ENCODE measurements at places on chromosomes 3 and 15.
A peak's percentile ranks its signal among the peaks of the same experiment; 100 is the strongest.

DNA sequence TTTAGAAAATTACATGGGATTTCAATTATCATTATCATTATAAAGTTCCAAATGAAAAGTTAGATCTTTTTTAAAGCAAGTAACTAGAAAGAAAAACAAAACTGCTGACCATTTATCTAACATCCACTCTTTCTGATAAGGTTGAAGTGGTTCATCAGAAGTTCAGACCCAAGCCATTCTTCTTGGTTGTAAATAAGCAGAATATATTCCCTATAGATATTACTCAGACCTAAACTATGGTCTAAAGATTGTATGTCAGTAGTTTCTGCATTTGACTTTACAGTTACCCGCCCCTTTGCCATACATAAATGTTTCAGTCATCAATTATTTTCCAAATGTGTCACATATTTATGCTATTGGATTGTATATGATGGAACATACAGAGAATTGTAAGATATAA, 136.7 kb downstream of the PLOD2 start:
- DNase-seq = no peak

DNA sequence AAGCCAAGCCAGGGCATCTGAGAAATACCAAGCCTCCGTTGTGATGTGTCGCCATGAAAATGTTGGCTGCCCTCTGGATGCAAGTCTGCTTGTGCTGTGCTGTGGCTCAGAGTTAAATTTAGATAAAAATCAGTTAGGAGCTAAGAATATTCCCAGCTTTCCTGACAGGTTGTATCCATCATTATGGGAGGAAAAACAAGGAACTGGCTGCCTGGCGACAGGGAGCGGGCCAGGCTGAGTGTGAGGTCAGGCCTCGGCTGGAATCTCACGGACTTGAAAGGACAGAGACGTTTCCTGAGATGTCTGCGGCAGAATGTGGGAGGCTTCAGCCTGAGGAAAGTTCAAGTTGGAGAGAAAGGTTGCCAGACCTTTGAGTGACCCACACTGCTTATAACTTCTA, 213.8 kb downstream of the THSD4 start:
- DNase-seq = no peak

GRCh38 chr3:25610167-25610566, 54.5 kb downstream of the TOP2B start:
- no peak for DNase-seq

DNA sequence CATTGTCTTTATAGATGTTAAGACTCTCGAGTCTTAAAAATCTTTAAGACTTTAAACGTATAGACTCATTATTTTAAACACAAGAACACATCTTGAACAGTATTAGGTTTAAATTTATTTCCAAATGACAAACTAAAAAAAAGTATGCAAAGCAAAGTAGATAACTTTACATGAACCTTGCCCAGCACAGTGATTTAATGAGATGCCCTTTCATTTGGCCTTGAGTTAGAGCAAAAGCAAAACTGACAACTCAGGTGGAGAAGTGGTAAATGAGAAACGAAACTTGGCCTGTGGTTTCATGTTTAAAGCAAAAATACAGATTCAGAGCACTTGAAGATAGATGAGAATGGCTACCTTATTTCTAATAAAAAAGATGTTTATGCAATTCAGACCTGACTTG, 8.6 kb downstream of the GPR15 start:
- DNase-seq = no peak

DNA sequence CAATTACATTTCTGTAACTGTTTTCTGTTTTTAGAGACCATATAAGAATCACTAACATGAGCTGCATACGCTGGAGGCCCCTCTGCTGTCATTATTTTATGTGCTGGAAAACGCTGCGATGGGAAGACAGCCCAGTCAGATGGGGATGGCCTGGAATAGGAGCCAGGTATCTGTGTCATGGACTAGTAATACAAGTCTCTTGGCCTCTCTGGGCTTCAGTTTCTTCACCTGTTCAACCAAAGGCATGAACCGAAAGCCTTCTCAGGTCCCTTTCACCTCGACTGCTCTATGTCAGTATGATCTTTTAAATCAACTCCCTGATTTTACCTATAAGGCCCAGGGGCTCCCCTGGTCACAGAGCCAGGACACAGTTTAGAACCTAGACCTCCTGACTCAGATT, 14.6 kb upstream of the RFTN1 start:
- DNase-seq = no peak

GRCh38 chr3:42661593-42662022, 8.1 kb downstream of the ZBTB47 start:
- DNase-seq = no peak

- DNase-seq = peak; percentile 64
These were observed 37.9 kb upstream of the SLC2A2 start for GRCh38 chr3:171064461-171064860.

DNA sequence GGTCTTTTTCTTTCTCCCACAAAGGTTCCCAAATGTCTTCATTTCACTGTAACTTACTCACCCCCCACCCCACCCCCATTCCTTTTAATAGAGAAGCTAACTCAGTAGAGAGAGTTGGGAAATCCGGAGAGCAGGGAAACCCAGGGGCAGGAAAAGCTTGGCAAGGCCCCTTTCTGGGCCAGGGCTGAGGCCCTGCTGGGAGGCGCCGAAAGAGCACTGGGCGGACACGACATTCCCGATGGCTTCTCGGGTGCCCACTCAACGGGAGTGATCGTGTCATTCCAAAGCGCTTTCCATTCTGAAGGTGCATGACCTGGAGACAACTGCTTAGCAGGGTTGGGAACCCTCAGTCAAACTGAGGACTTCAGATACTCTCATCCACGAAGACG, 1.6 kb upstream of the DALRD3 start:
- no peak for DNase-seq

- no peak for DNase-seq
These were observed 2.3 kb downstream of the NSUN3 start for GRCh38 chr3:94065122-94065521.

GRCh38 chr3:151635905-151636304, 97.8 kb upstream of the AADACL2 start:
- no peak for DNase-seq

DNA sequence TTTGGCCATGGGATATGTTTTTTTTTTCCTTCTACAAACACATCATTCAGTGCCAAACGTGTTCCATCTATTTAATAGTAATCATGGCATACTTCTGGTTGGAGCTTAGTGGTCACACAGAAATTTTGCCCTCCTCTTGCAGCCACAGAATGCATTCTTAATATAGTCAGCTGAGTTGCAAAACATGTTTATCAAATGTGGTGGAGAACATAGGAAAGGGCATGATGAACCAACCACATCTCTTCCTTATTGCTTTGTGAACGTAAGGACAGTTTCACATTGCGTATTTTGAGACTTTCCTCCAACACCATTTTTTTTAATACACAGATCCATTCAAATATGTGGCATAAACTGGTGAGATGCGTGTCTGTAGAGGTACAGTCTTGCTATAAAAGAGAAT, 106.8 kb downstream of the BBX start:
- no peak for DNase-seq

DNA sequence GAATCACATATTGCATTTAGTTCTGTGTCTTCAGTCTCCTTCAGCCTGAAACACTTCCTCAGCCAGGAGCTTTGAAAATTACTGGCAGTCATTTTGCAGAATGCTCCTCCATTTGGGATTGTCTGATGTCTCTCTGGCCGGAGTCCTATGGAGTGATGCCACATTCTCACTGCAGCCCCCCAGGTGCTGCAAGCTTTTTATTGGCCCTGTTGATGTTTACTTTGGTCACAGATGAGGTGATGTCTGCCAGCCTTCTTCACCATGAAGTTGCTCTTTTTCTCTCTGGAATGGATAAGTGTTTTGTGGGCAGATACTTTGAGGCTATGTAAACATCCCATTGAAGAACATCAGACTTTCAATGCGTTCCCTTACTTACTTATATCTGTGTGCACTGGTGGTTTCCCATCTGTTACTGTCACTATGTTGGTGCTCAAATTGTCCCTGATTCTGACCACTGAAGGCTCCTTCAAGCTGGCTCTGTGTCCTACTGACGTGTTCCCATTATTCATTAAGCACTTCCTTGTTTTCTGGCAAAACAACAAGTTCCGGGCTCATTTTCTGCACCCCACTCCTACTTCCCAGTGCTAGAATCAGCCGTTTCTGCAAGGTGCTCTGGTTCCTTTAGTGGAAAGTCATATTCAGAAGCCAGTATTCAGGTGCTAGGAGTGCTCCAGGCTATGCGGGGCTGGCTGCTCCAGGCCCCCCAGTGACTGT, 1.4 kb upstream of the CLEC3B start:
- peak; percentile 21 for DNase-seq

- no peak for DNase-seq
These were observed 781 bp downstream of the TRNT1 start for GRCh38 chr3:3127432-3128010.

- DNase-seq = no peak
These were observed 61.2 kb downstream of the RUBCN start for GRCh38 chr3:197675563-197675860.

DNA sequence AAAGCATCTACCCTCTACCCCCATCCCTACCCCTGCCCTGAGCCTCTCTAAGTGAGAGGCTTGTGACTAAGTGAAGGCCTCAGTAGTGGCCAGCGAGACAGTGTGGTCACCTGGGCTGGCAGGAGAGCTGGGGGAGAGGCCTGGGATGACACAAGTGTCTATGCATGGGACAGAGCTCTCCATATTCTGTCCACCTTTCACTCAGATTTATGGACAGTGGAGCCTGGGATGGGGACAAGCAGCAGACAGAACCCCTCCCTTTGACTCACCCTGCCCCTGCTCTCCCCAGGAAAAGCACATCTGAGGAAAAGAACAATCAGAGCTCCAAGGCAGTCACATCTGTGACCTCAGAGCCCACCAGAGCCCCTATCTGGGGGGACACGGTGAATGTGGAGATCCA, 26.0 kb downstream of the CCDC33 start:
- DNase-seq = no peak

DNA sequence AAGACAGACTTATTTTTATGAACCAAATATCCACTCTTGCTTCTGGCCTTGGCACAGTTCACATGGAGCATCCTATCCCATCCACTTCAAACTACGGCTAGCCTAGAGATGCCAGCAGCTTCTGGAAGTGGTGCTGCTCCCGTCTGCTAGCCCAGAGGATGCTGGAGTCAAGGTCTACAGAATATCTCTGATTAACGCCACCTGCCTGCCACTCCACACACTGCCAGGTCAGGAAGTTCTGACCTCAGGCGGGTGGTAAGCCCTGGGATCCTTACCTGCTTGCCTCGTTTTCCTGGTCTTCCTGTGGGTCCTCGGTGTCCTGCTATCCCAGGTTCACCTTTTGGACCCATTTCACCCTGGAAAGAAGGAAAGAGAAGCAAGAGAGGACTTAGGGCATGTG, 42.9 kb downstream of the EAF1 start:
- DNase-seq = no peak

GRCh38 chr3:16883723-16884083, 1.1 kb upstream of the PLCL2 start:
- DNase-seq = no peak

DNA sequence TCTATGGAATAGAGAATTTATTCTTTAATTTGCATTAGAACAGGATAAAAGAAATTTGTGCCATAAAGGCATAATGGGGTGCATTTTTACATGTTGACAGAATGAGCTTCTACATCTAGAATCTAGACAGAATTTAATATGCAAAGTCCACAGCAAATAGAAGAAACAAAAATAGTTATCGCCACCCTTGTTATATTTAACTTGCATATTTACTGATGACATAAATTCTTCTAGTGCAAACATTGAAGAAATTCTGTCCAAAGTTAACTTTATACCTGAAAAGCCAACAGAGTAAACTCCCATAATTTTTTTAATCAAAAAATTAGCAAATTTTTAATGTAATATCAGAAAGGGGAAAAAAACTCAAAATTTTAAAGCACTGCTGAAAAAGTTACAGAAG, 213.7 kb upstream of the ALCAM start:
- DNase-seq = no peak

- no peak for DNase-seq
These were observed 8.6 kb downstream of the LTF start for GRCh38 chr3:46456118-46456517.

GRCh38 chr3:51311055-51311454, 74.0 kb upstream of the MANF start:
- no peak for DNase-seq

- DNase-seq = no peak
These were observed 63.9 kb downstream of the CERS3 start for GRCh38 chr15:100464888-100465287.

- DNase-seq = no peak
These were observed 25.1 kb upstream of the GAP43 start for GRCh38 chr3:115598216-115598615.

DNA sequence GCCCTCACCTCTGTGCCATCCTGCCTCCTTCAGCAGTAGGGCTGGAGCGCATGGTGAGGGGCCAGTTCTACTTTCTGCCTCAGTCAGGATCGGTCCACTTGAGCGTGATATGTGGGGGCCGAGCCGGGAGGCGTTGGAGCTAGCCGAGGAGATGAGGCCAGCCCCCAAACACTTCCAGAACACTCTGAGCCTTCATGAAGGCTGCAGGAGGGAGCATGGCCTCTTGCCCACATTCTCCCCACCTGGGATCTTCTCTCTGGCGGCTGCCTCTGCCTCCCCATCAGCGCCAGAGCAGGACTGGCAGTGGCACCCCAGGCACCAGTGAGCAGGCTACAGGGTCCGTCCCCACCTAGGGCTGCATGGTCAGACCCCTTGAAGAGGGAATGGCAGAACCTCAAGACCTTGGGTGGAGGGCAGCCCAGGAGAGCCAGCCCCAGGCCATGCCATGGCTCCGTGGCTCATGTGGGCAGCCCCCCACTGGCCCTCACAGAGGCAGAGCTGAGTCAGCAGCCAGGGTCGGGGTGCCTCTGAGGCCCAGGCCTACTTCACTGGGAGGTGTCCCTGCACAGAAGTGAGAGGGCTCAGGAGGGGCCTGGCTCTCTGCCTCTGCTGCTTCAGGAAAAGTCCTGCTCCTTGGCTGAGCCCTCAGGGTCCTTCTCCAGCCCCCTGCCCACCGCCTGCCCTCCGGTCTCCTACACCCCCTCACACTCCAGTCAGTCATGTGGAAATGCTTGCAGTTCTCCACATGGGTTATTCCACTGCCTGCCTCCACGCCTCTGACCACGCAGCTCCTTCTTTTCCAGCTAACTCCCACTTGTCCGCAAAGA, 28.1 kb upstream of the CYP11A1 start:
- DNase-seq = no peak

- DNase-seq = no peak
These were observed 19.2 kb downstream of the DENND4A start for GRCh38 chr15:65772930-65773329.

- no peak for DNase-seq
These were observed 6.4 kb upstream of the FAM219B start for GRCh38 chr15:74913041-74913440.

DNA sequence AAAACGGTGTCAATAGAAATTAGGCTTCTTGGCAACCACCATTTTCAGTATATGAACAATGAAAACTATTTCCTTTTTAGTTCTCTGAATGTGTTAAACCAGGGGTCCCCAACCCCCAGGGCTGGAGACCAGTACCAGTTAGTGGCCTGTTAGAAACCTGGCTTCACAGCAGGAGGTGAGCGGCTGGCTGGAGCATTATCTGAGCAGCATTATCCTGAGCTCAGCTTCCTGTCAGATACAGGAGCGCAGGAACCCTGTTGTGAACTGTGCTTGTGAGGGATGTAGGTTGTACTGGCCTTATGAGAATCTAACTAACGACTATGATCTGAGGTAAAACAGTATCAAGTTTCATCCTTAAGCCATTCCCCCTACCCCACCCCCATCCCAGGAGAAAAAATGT, 328.7 kb downstream of the ZBBX start:
- no peak for DNase-seq

Data from kidney glomerular epithelial cell (primary cell).